ENCODE measurements at places on chromosomes 16 and 17.
A peak's percentile ranks its signal among the peaks of the same experiment; 100 is the strongest.

- no peak for DNase-seq
These were observed 440.9 kb upstream of the MAF start for GRCh38 chr16:80041410-80041809.

GRCh38 chr17:15981646-15982580 is 17.6 kb downstream of the ZSWIM7 start:
- peak; percentile 85 for DNase-seq

DNA sequence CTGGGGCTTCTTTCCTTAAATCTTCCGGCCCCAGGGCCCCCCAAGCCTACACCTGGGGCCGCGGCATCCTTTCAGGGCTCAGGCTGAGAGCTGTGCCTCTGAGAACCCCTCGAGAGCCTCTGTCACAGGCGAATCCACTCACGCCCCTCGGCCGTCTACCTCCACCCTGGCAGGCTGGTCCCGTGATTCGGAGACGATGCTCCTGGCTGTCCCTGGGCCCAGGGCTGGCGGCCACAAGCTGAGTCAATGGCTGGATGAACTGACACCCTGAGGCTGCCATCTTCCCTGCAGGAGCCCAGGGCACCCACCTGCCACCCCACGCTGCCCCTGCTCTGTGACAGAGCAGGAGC is 4.4 kb downstream of the TEPSIN start:
- no peak for DNase-seq

- DNase-seq = no peak
These were observed 33.3 kb downstream of the MSI2 start for GRCh38 chr17:57289613-57290012.

DNA sequence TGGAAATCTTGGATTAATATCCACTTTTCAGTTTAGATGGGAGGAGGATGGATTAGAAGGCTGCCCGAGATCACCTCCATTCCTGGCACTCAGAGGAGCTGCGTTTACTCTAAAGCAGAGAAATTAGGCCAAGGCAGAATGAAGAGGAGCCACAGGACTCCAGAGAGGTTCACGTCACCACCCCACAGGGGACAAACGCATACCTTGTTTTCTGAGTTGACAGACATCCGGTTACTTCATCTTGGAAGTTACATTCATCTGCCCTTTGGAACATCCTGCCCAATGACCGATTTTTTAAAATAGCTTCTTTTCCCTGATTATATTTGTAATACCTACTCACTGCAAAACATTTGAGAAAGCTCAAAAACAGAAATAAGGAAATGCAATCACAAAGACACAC is 220.0 kb downstream of the SOX9 start:
- DNase-seq = no peak

DNA sequence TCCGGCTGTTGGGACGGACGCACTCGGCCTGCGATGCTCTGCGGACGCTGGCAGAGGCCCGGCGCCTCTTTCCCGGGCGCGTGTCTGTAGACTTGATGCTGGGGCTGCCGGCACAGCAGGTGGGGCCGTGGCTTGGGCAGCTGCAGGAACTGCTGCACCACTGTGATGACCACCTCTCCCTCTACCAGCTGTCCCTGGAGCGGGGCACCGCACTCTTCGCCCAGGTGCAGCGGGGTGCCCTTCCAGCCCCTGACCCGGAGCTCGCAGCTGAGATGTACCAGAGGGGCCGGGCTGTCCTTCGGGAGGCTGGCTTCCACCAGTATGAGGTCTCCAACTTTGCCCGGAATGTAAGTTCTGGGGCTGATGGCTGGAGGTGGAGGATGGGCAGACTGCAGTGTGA is 3.5 kb downstream of the RSAD1 start:
- DNase-seq = no peak

DNA sequence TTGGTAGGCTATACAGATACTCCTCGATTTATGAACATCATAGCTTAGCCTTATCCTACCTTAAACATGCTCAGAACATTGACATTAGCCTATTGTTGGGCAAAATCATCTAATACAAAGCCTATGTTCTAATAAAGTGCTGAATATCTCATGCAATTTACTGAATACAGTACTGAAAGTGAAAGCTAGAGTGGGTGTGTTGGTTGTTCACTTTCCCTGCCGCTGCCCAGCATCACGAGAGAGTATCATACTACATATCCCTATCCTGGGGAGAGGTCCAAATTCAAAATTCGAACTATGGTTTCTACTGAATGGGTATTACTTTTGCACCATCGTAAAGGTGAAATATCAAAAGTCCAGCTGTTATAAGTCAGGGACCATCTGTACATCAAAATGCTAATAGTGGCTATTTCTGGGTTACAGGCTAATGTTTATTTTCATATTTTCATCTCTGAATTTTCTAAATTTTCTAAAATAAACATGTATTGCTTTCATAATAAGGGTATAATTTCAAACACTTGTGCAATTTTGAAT is 54.5 kb downstream of the NACA2 start:
- DNase-seq = peak; percentile 26

- DNase-seq = no peak
These were observed 953.5 kb downstream of the CDH11 start for GRCh38 chr16:64168371-64168770.

GRCh38 chr17:61157246-61157886 is 242.3 kb upstream of the TBX2 start:
- DNase-seq = peak; percentile 79

DNA sequence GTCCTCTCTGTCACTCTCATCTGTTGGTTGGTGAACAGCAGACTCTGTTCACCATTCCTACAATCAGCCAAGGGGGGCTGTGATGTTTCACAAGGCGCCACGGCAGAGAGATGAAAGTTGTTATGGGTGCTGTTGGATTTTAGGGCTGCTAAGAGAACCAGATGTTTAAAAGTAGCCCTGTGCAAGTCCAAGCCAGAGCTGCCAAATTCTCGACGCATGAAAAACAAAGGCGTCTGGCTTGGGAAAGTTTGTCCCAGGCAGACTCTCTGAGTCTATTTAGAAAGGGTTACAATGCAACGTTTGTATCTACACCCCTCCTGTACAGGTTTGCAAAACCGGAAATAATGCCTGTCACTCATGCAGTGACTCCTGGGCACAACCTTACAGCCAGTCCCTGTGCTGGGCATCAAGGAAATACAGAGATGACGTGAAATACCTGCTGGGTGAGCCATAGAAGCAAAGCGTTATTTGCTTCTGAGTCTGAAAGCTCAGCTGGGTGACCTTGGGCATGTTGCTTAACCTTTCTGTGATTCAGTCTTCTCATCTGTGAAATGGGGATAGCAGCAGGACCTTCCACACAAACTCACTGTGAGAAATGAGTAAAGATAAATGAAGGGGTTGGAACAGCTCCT is 74.8 kb downstream of the XYLT1 start:
- no peak for DNase-seq

- DNase-seq = no peak
These were observed 32.9 kb upstream of the NFAT5 start for GRCh38 chr16:69532641-69533455.

DNA sequence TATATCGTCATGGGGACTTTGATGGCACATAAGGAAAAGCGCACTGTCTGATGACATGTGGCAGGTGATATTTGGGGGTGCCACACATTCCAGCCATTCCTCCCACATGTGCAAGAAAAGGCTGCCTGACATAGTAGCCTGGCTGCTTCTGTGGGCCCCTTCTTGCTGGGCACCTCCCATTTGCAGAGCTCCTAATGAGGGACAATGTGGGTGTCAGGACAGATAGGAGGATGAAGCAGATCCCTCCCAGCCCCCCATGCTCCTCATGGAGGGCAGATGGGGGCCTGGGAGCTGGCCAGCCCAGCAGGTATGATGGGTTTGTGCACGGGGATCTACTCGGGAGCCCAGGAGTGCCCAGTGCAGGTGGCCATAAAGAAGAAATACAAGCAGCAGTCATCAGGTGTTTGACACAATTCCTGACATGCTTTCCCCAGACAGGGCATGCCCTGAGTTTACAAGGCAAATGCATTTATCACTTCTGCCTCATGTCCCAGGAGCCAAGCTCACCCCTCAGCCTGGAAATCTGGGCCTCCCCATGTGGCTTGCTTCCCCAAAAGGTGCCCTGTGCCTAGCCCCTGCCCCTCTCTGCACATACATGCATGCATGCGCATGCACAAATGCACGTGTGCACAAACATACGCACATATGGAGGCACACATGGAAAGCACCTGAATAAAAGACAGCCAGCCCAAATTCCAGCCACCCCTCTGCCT is 260.6 kb upstream of the RPL38 start:
- no peak for DNase-seq

GRCh38 chr17:39677542-39678339 is 9.5 kb downstream of the PNMT start:
- no peak for DNase-seq

- peak; percentile 37 for DNase-seq
These were observed 862 bp downstream of the DCAKD start for GRCh38 chr17:45050481-45051059.

DNA sequence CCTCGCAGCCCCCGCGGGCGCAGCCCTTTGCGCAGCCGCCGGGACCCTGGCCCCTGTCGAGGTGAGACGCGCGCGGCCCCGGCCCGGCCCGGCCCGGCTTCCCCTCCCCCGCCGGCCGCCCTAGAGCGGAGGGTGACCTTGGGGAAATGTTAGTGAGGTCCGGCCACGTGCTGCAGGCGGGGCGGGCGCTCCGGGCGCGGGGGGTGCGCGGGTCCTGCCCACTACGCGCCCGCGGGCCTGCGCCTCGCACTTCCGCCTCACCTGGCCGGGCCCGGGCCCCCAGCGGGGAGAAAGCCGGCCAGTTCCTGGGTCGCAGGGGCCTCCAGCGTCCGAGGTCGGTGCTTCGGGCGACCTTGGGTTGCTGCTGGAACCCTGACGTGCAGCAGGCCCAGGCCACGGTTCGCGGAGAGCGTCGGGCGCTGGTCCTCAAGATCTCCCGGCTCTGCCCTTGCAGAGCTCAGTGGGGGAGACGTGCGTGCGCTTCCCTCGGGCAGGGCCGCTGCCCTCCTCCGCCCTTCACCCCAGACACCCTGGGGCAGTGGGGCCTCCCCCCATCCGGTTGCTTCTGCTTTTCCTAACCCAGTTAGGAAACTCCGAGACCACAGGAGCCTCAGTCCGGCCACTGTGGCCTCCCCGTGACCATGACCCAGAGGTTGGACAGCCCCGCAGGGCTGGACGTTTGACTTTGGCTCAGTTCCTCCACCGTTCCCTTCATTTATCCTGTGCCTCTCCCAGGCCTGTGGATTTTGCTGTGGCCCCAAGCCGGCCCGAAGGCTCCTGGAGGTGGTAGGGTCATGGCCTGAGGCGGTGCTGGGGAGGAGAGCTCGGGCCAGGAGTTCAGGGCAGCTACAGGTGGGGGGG is 791 bp downstream of the MCRIP2 start:
- peak; percentile 33 for DNase-seq

DNA sequence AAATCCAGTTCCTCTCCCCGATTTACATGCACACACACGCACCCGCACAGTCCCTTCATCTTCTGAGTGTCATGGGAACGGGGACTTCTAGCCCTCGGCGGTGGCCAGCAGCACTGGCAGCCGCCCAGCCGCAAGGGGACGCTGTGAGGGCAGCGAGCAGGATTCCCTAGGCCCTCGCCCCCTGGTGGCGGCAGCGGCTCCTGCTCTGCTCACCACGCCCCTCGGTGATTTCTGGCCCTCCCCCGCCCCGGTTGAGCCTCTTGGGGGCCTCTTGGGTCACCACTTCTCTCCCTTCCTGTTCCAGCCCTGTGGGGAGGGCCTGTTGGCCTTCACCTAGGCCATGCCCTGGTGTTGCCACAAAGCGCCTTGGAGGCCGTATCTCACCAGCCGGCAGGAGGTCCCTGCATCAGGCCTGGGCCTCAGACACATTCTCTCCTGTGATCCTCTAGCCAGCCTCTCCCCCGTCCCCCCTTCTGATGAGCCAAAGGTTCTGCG is 75.2 kb upstream of the KSR1 start:
- peak; percentile 48 for DNase-seq

DNA sequence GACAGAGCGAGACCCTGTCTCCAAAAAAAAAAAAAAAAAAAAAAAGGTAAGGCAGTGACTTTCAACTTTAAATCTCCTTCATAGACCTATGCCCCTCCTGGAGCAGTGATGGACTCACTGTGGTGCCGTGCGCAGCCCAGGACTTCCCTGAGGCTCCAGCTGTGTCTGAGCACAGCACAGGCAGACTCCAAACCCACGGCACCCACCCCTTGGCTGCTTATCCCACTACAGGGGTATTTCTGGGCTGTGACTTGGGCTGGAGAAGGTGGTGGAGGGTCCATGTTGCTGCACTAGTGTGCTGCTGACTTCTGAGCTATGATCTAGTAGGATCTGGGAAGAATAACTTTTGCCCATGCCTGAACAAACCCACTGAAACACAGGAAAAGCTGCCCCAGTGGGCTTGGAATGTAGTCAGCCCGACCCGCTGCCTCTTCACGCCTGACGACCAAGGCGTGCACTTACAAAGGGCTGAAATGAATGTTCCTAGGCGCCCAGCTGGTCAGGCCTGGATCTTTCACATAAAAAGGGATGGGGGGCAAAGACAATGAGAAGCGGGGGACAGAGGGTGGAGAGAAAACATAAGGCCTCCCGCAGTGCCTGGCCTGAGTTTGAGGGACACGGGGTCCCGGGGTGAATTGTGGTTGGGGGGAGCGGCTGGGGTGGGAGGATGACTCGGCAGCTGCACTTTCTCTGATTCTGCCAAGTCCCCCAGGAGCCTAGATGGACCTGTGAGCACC is 83.0 kb downstream of the IRF8 start:
- DNase-seq = no peak

DNA sequence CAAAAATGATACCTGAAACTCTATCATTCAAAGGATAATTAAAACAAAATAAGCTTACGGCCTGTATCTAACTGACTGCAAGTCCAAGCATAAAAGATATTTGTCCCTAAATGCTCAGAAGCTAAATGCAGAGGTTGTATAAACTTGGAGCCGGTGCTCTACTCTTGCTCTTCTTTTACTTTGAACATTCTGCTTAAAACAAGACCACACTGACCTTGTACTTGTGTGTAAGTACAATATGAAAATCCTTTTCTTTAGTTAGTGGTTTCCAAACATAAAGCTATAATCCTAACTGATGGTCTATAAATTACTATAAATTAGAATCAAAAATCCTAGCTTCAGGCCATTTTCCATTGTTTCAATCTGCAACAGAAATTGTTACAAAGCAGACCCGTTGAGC is 74.6 kb downstream of the SPAG9 start:
- DNase-seq = no peak

GRCh38 chr17:59505610-59506276 is 59.7 kb upstream of the DHX40 start:
- peak; percentile 30 for DNase-seq

- DNase-seq = peak; percentile 31
These were observed 802 bp downstream of the CYLD start for GRCh38 chr16:50742576-50743200.

DNA sequence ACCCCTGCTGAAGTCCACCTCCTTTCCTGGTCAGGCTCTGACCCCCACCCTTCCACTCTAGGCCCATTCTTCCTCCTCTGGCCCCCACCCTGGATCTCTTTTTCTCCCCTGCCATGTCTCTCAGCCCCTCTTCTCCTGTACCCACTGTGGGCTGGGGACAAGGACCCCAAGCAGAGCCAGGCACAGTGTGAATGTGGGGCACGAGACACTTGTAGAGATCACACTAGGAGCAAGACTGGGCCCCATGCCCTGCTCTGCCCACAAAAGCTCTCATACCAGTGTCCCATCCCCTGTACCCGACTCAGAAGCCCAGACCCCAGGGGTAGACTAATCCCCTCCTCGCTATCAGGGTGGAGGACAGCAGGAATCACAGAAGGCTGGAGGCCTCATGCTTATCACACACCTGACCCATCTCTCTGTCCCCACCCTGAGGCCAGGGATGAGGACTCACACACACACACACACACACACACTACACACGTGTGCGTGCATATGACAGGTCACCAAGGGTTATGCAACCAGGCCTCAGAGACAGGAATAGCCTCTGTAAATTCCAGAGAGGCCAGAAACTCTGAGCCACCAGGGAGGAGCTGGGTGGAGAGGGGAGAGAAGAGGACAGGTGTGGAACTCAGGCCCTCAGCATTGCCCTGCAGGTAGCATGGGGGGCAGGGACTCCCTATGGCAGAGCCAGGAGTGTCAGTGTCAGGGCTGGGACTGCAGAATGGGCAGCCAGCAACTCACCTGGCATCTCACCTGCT is 21.1 kb downstream of the ARHGAP27 start:
- DNase-seq = no peak
